Activated CD4-positive, CD25-positive, alpha-beta regulatory T cell (primary cell): ENCODE measurements at places on chromosomes 13 and 19.

GRCh38 chr13:112634102-112634501 lies 46.1 kb upstream of the TUBGCP3 start:
- DNase-seq: no peak

DNA sequence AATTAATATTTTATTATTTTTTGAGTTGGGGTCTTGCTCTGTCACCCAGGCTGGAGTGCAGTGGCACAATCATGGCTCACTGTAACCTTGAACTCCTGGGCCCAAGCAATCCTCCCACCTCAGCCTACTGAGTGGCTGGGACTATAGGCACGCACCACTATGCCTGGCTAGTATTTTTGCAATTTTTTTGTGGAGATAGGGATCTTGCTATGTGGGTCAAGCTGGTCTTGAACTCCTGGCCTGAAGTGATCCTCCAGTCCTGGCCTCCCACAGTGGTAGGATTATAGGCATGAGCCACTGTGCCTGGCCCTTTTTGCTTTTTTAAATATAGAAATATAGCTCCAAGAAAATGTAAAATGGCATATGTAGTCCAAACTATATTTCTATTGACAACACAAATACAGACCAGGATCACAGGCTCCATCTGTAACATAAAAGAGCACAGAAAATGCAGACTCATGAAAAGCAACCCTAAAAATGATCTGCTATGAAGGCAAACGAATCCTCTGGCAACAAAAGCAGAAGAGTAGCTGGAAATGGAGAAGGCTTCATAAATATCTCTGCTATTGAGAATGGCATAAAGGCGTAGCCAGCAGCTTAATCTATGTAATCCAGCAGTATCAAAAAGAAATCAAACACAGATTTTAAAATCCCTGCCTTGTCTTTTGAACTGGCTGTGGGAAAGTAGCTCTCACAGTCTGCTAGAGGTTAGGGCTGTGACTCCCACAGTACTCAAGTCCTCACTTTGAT lies 200.6 kb downstream of the LHFPL6 start:
- DNase-seq: no peak

DNA sequence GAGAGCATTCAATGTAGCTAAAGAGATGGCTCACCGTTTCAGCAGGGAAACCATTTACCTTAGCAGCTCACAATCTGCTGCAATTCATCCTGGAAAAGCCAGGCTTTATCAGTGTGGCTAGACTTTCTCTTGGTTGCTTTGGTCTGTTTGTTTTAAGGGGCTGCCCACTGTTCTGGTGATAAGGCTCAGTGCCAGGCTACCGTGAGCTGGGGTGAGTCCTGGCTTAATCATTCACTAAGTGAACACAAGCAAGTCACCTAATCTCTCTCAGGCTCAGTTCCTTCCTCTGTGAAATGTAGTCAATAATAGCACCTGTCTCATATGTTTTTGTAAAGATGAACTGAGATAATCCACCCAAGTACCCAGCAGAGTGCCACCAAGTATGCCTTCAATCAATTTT lies 229.0 kb downstream of the TEX29 start:
- DNase-seq: no peak

GRCh38 chr13:64154514-64154913 lies 2738.9 kb upstream of the PCDH20 start:
- DNase-seq: no peak

DNA sequence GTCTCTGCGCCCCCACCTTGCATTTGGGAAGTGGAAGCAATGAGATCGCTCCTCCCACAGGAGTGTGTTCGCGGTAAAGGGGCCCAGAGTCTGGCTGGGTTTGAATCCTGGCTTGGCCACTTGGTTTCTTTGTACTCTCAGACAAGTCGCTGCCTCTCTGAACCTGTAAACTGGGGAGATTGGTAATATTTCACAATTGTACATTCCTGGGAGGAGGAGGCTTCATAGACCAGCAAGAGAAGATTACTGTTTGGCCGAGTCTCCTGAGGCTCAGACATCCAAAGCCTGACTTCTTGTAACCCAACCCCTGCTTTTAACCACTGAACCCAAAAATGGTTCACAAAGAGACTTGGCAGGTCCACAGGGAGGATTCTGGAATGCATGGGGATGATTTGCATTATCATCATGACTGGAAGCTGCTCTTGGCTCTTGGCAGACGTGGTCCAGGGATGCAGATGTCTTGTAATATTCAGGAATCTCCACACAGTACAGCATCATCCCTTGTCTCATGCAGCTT lies 13.6 kb upstream of the STRN4 start:
- no peak for DNase-seq

- no peak for DNase-seq
Measured at GRCh38 chr13:29281932-29282495, 313.5 kb downstream of the SLC7A1 start.

DNA sequence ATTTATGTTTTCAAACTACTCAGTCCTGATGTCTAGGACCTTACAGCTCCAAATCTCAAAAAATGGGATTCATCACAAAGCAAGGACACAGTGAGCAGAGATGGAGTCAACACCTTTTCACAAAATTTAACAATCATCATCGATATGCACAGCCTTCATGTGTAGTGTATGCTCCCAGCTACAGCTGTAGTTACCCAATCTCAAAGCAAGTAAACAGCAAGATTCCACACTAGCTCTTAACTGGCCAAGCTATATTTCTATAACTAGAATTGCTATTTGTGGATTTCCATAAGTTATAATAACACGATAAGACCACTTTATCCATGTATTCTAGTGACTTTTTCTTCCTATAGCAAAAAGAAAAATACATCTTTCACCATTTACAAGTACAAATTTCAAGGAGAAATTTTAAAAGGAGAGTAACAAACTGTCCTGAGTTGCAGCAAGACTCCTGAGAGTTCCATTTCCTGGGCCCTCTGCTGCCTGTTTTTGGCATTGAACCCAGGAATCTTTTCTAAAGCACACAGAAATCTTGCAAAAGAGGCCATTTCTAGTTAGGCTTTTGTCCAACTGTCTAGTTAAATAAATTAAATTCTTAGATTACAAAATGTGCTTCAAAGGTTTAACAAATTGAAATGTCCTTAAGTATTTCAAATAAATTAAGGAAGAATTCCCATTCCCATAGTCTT lies 460.6 kb downstream of the FGF14 start:
- DNase-seq: no peak

GRCh38 chr13:75372923-75373841 lies 108.8 kb downstream of the TBC1D4 start:
- DNase-seq: no peak

DNA sequence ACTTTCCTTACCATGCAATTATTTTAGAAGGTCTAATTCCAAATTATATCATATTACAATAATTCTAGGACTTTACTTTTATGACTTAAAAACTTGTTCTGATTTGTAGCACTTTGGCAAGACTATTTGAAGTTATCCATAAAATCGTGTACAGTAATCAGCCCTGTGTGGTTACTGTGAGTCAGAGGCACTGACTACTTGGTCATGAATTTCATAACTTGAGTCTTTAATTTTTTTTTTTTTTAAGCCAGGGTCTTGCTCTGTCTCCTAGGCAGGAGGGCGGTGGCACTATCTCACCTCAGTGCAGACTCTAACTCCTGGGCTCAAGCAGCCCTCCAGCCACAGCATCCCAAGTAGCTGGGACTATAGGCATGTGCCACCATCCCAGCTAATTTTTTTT lies 1319.2 kb upstream of the SLC10A2 start:
- DNase-seq: no peak

DNA sequence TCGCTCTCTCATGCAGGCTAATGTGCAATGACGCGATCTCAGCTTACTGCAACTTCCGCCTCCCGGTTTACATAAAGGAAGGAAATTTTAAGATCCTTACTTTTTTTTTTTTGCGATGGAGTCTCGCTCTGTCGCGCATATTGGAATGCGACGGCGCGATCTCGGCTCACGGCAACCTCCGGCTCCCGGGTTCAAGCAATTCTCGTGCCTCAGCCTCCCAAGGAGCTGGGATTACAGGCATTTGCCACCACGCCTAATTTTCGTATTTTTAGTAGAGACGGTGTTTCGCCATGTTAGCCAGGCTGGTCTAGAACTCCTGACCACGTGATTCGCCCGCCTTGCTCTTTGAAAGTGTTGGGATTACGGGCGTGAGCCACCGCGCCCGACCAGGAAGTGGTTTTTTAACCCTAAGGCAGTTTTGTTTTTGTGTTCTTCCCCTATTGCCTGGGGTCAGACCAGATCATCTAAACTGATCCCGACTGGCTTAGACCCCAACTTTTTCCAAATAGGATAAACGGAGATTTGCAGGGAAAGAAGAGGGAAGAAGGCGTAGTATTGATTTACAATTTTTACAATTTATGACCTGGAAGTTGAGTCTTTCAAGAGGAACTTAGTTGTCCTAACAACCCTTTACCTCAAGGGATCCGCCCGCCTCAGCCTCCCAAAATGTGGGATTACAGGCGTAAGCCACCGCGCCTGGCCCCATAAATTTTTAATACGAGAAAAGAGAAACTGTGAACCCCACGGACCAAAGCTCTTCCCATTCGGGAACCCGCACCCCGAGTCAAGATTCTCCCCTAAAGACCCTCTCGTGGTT lies 142.0 kb downstream of the ZNF737 start:
- no peak for DNase-seq

GRCh38 chr13:42333613-42334328 lies 61.8 kb downstream of the AKAP11 start:
- DNase-seq: no peak

DNA sequence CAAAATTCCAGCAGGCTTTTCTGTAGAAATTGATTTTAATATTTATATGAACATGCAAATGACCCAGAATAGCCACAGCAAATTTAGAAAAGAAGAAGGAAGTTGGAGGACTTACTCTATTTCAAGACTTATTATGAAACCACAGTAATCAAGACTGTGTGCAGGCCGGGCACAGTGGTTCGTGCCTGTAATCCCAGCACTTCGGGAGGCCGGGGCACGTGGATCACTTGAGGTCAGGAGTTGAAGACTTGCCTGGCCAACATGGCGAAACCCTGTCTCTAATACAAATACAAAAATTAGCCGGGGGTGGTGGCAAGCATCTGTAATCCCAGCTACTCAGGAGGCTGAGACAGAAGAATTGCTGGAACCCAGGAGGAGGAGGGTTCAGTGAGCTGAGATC lies 6.0 kb upstream of the FFAR2 start:
- DNase-seq: no peak

DNA sequence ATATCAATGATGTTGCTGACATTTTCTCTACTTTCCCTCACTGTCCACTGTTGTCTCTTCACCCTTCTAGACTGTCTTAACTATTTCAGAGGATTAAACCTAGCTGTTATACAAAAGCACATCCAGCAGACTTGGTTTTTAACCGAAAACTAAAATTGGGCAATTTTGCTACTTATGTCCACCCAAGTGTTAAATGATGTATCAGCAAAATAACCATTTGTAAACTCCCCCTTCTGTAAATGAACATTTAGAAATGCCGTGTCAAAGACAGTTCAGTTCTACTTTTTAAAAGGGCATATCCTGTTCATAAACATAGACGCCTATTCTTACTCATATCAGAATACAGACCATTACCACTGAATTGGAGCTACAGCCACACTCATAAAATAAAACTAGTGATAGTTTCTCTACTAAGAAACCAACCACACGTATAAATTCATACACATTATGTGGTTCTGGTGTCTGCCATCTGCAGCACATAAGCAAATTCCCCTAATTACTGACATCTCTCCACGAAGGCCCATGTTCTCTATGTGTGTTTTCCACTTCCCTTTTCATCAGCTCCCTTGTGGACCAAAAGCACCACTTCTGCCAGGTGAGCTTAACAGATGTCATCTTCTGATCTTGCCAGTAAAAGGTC lies 1091.8 kb downstream of the PCDH9 start:
- no peak for DNase-seq

DNA sequence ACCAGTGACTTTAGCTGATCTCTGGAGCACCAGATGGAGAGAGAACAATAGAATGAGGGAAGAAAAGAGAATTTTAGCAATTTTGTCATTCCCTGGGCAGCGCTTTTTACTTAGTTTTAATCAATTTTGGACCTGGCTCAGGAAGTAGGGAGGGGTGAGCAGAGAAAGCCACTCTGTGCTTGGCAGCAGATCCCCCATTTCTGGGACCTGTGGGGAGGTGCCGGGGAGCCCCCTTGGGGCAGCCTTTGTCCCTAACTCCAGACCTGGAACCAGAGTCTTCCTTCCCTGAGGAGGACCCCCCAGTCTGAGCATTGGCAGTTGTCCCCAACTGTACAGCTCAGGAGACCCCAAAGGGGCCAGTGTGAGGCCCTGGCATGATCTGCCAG lies 10.5 kb downstream of the LYL1 start:
- DNase-seq: no peak

DNA sequence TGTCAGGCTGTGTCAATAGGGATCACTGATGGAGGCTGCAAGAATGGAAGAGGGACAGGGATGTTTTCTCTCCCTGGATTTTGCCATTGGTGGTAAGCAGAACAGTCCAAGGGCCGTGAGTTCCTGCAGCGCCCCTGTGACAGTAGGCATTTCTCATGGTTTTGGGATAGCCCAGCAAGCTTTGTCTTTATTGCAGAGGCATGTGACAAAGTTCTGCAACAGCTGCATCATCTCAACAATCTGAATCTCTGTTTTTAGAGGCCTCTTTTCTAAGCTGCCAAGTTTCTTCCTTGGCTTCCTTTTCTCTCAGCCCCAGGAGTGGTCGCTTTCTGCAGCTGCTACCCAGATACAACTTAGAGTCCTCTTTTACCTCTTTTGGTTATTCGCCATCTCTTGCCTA lies 95.7 kb upstream of the TSHZ3 start:
- DNase-seq: no peak

GRCh38 chr19:4556597-4557127 lies 2.8 kb downstream of the SEMA6B start:
- no peak for DNase-seq

GRCh38 chr13:92572190-92572589 lies 654.4 kb upstream of the GPC6 start:
- no peak for DNase-seq

DNA sequence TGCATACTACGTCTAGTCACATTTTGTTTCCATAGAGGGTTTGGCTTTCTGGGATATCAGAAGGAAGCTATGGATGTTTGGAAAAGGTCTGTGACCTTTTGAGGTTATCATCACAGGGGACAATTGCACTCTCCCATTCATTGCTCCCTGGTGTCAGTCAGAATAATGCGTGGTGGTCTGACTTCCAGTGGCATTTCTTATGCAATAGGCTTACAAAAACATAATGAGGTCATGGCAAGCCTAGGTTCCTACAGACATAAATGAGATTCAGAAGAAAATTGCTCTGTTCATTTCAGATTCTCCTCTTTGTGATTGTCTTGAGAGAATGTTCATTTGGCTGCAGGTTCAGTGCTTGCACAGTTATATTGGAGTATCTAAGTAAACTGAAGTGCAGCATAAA lies 54.6 kb downstream of the ARHGAP35 start:
- DNase-seq: no peak
